Smooth muscle cell of the brain vasculature (primary cell): ENCODE measurements at places on chromosomes 6 and 20.

GRCh38 chr6:51926125-51926524 lies 161.3 kb downstream of the PKHD1 start:
- no peak for DNase-seq

DNA sequence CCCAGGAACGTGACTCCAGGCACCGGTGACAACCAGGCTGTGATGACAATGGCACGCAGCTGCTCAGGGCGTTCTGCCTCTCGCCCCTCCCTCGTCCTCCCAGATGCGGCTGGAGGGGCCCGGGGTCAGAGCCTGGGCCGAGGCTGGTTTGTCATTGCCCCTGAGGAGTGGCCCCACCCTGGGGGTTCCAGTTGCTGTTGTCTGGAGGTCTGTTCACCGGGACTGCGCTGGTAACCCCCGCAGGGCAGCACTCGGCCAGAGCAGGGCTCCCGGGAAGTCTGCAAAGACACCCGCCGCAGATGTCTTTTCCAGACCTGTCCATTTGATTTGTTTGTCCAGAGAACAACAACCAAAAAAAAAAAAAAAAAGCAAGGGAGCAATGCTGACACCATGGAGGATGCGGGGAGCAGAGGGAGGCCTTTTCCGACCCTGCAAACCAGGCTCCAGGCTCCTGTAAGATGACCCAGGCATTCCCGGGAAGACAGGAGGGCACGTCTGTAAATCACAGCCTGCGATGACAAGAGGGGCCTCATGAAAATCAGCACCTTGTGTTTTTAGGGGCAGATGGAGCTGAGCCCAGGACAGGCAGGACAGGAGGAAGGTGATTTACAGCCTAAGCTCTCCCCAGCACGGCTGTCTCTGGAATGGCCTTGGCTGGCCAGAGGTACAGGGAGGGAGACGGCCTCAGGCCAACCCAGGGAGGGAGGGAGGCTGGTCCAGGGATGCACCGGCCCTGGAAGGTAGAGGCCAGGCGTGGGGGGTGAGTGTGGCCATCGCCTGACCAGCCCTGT lies 189.3 kb downstream of the ERMARD start:
- no peak for DNase-seq

DNA sequence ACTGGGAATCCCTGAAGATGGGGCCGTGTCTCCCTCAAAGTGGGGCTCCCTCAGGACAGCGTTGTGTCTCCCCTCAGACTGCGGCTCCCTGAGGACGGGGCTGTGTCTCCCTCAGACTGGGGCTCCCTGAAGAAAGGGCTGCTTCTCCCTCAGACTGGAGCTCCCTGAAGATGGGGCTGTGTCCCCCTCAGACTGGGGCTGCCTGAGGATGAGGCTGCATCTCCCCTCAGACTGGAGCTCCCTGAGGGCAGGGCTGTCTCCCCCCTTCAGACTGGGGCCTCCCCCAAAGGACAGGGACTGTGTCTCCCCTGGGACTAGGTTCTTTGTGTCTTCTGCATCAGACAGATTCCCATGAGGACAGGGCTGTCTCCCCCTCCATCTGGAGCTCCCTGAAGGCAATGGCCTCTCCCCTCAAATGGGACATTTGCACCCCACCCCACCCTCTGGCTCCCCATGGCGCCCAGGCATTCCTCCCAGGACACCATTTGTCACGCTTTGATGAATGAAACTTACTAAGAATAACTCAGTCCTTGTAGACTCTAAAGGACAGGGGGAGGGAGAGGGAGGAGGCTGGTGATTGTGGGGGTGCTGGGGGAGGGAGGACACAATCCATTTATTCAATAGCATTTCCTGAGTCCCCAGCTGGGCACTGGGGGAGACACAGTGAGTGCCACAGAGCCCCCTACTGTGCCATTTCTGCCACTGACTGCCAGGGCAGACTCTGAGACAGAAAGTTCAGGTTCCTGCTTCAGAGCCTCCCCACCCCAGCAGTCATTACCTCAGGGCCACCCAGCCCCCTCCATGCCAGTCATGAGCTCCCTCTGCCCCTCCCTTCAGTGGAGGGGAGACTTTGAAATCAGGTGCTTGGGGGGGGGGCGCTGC lies 122.4 kb downstream of the MRPL14 start:
- DNase-seq, result no peak

- DNase-seq, result no peak
Observed at GRCh38 chr6:29005183-29005885, at the start of gene ZNF311. ZNF311 (minus strand) TSS chr6:29005315; CDS start chr6:29003954, 1,361 bp downstream.

DNA sequence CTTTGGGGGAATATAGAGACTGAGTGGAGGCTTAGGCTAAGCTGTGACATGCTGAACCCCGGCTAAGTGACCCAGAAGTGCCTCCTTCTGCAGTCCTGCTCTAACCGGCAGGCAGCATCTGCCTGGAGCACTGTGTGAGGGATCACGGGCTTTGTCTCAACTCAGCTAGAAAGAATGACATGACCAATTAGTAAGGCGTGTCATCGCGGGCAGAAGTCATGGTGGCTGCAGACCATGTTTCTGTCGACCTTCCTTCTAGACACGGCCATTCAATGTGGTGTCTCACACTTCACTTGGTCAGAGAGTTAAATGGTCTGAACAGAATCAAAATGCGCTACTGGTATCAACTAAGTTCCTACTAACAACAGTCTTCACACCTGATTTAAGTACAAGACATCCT lies 35.0 kb downstream of the HUS1B start:
- no peak for DNase-seq

DNA sequence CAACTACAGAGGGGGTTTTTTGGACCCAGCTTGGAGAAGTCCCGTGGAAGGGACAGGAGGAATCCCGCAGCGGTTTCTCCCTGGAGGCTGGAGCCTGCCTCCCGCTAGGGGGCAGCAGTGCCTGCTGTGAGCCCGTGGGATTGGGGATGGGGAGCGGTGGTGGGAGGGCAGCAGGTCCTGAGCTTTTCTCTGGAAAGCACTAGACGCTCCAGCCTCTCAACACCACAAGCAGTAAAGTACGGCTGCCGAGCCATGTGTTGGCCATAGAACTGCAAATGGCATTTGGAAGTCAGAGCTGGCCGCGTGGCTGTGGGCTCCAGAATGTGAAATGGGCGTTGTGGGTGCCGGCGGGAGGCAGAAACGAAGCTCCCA lies 47.8 kb downstream of the GMPR start:
- DNase-seq, result no peak

DNA sequence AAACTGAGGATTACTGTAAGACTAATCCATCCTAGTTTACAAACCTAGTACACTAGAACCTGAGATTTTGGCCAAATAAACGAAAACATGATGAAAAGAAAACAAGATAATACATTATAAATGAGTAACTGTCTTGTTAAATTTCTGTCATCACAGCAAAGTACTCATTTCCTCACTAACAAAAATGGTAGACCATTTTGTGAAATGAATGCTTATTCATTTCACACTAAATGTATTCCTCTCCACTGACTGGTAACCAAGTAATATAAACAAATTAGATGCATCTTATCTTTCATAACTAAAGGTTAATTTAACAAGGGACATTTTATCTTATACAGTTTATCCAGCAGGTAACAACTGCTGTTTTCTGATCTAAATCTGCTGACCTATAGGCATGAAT lies 143.7 kb downstream of the REV3L start:
- DNase-seq, result no peak

DNA sequence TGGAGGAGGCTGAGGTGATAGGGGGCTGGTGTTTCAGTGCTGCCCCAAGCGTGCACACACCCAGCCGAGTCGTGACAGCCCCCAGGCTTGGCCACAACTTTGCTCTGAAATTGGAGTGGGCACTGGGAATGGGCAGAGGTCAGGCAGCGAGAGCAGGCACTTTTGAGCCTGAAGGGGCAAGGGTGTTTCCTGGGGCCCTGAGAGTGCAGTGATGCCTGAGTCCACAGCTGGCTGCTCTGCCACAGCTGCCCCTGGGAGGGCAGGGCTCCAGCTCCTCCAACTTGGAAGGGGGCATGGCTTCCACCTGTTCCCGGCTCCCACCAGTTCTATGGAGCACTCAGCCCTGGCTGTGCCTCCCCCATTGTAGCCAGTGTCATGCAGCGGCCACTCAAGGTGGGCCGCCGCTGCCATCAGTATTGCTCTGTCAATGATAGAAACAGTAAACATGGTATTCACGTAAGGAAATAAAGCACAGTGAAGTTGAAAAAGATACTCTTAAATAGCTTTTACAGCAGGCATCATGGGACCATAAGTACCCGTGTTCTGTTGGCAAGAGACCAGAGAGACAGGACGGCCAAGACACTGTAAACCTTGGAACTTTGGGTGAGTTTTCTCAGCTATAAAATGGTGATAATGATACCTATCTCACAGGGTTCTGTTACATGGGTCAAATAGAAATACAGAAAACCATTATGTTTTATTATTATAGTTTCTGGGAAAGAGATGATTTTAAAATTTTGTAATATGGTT lies 108.9 kb downstream of the THEMIS start:
- no peak for DNase-seq

- no peak for DNase-seq
Observed at GRCh38 chr6:19771753-19772336, 65.3 kb upstream of the ID4 start.

GRCh38 chr6:1911474-1911873 lies 301.8 kb downstream of the FOXC1 start:
- no peak for DNase-seq

DNA sequence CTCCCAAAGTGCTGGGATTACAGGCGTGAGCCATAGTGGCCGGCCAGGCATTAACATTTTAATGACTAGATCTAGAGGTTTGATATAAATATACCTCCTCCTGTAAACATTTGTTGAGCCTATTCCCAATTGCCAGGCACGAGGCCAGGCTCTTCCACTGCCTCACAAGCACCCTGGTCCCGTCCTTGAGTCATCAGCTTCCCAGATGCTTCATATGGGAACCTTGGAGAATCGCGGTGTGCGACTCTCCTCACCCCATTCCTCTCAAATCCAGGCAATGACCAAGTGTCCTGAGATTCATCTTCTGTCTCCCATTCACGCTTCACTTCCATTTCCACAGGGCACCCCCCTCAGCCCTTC lies 35.9 kb upstream of the PIM1 start:
- no peak for DNase-seq
